GM23338 (cell line): ENCODE measurements at places on chromosomes 5 and 9. TPM values are rescaled to one million over a fixed set of nuclear protein-coding genes. Genes with fewer than 3 reads are reported as not detected.

- H3K4me3 ChIP-seq, result no peak overlapping the region
- no peaks in the 10 kb centered on the region for H3K27me3 ChIP-seq
- DNase-seq, result no peak
- no peaks in the 10 kb centered on the region for H3K36me3 ChIP-seq
- no peak overlapping the region for H3K27ac ChIP-seq
These were observed 52.8 kb downstream of the CTNND2 start for GRCh38 chr5:11851416-11851815.

- peak overlapping the region; percentile 12; the same call in 1 of the 2 replicates for H3K27ac ChIP-seq
- H3K36me3 ChIP-seq, result no peaks in the 10 kb centered on the region
- DNase-seq, result peak; percentile 91
- H3K4me3 ChIP-seq, result no peak overlapping the region
- H3K4me1 ChIP-seq, result no peaks in the 10 kb centered on the region
- H3K27me3 ChIP-seq, result no peaks in the 10 kb centered on the region
These were observed 70.4 kb upstream of the CTSV start for GRCh38 chr9:97109194-97109811.

- peaks cover 7% of the 10 kb centered on the region; the same call in 1 of the 2 replicates for H3K4me1 ChIP-seq
- DNase-seq, result no peak
- no peak overlapping the region for H3K4me3 ChIP-seq
These were observed 238.2 kb downstream of the NR3C1 start for GRCh38 chr5:143165049-143165880.

DNA sequence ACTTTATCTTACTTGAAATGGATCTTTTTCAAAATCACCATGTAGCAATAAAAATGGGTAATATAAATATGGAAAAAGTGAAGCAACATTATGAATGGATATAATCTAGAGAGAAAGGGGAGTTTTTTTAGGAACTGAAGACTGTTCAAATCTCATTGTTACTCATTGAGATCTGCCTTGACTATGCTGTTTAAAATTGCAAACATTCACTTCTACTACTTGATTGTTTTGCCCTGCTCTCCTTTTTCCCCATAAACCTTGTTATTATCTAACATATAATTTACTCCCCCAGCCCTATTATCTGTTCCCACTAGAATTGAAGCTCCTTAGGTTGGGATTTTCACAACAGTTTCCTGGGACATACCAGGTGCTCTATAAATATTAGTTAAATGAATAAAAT lies 22.0 kb downstream of the PAM start:
- no peaks in the 10 kb centered on the region for H3K36me3 ChIP-seq
- peak overlapping the region; percentile 14; the same call in 1 of the 2 replicates for H3K27ac ChIP-seq
- DNase-seq, result no peak
- H3K27me3 ChIP-seq, result no peaks in the 10 kb centered on the region

- H3K36me3 ChIP-seq, result no peaks in the 10 kb centered on the region
- no peaks in the 10 kb centered on the region for H3K27me3 ChIP-seq
- peak; percentile 46 for DNase-seq
- H3K27ac ChIP-seq, result peak overlapping the region; percentile 68
- peaks cover 33% of the 10 kb centered on the region for H3K4me1 ChIP-seq
- H3K4me3 ChIP-seq, result no peak overlapping the region
These were observed 42.3 kb downstream of the PLPP1 start for GRCh38 chr5:55492449-55492848.

GRCh38 chr9:89430995-89431394 lies 66.9 kb downstream of the SEMA4D start:
- no peaks in the 10 kb centered on the region for H3K36me3 ChIP-seq
- H3K4me3 ChIP-seq, result no peak overlapping the region
- peak overlapping the region; percentile 45; the same call in 1 of the 2 replicates for H3K27ac ChIP-seq
- H3K4me1 ChIP-seq, result peaks cover 33% of the 10 kb centered on the region

- H3K27ac ChIP-seq, result no peak overlapping the region
- H3K36me3 ChIP-seq, result no peaks in the 10 kb centered on the region
- H3K27me3 ChIP-seq, result no peaks in the 10 kb centered on the region
- no peaks in the 10 kb centered on the region for H3K4me1 ChIP-seq
- DNase-seq, result no peak
- H3K4me3 ChIP-seq, result no peak overlapping the region
These were observed 220.0 kb downstream of the ESM1 start for GRCh38 chr5:54765165-54766028.

DNA sequence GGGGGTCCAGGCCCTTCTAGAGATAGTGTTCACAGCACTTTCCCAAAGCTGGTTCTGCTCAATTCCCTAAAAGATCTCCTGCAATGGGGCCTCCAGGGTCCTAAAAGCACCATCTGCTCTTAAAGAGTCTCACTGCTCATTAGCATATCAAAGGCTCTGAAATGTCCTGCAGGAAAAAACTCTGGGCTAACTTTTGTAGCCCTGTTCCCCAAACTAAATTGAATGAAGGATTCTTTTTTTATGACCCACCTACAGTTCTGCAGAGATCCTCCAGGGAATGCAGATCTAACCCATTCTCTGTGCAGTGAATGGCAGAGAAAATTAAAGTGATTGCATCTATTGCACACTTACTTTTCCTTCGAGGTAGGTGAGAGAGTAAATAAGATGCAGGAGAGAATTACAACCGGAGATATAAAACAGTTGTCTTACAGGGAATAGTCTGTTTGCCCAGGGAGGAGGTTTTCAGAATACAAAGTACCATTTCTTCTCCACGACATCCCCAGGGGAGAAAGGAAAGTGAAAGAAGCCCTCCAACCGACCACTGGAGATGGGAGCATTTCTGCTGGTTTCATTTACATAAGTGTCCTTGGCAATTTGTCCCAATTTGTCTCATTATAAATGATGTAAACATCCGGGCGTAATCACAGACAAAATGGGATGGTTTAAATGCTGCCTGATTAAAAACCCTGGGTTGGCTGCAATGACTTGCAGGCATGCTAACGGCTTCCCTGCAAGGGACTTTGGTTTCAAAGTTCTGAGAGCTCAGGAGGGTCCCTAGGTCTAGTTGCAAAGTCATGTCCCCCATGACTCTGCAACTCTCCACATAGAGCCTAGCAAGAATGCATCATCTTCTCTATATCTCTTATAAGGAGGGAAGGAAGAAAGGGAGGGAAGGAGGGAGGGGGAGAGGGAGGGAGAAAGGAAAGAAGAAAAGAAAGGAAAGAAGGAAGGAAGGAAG lies 114.0 kb downstream of the KCNIP1 start:
- H3K27ac ChIP-seq, result no peak overlapping the region
- H3K36me3 ChIP-seq, result no peaks in the 10 kb centered on the region
- H3K27me3 ChIP-seq, result no peaks in the 10 kb centered on the region
- DNase-seq, result no peak

- H3K4me1 ChIP-seq, result no peaks in the 10 kb centered on the region
- H3K27me3 ChIP-seq, result no peaks in the 10 kb centered on the region
- 0 out of 2 replicates have a peak, but pooled peaks cover 4% of the 10 kb centered on the region for H3K36me3 ChIP-seq
- DNase-seq, result peak; percentile 88
- no peak overlapping the region for H3K27ac ChIP-seq
- H3K4me3 ChIP-seq, result no peak overlapping the region
These were observed 27.5 kb downstream of the SPARC start for GRCh38 chr5:151659001-151659754.

DNA sequence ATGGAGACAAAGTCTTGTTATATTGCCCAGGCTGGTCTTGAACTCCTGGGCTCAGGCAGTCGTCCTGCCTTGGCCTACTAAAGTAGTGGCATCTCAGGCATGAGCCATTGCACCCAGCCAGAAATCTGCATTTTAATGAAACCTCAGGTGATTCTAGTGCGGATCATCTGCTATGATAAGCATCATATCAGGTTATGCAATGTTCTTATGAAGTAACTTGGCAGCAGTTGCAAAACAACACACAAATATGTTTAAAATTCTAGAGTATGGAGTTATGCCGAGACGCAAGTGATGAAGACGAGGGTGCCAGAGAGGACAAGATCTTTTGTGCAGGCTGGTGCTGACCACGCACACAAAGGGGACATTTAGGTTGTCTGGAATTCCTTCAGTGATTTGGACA lies 153.2 kb upstream of the MEF2C start:
- DNase-seq, result no peak
- H3K36me3 ChIP-seq, result no peaks in the 10 kb centered on the region
- H3K4me1 ChIP-seq, result peaks cover 7% of the 10 kb centered on the region; the same call in 1 of the 2 replicates

- DNase-seq, result no peak
- H3K27ac ChIP-seq, result no peak overlapping the region
- no peak overlapping the region for H3K4me3 ChIP-seq
- H3K27me3 ChIP-seq, result no peaks in the 10 kb centered on the region
- peaks cover 4% of the 10 kb centered on the region; the same call in 1 of the 2 replicates for H3K4me1 ChIP-seq
These were observed 4.6 kb downstream of the TEX53 start for GRCh38 chr9:114652776-114653555.

GRCh38 chr5:176735383-176736265 lies 74.7 kb upstream of the UNC5A start:
- no peaks in the 10 kb centered on the region; the same call in 1 of the 2 replicates for H3K36me3 ChIP-seq
- H3K4me3 ChIP-seq, result no peak overlapping the region
- peaks cover 14% of the 10 kb centered on the region for H3K27me3 ChIP-seq

- DNase-seq, result no peak
- no peak overlapping the region for H3K27ac ChIP-seq
- H3K4me3 ChIP-seq, result no peak overlapping the region
These were observed 60.1 kb downstream of the RGS3 start for GRCh38 chr9:113523421-113524141.

- H3K27me3 ChIP-seq, result no peaks in the 10 kb centered on the region
- peaks cover 38% of the 10 kb centered on the region for H3K4me1 ChIP-seq
- H3K27ac ChIP-seq, result no peak overlapping the region
- DNase-seq, result no peak
- H3K4me3 ChIP-seq, result no peak overlapping the region
These were observed 70.1 kb upstream of the MEF2C start for GRCh38 chr5:88952996-88953643.

GRCh38 chr9:127106466-127106855 lies 16.0 kb downstream of the ANGPTL2 start:
- no peak overlapping the region for H3K4me3 ChIP-seq
- DNase-seq, result no peak
- no peaks in the 10 kb centered on the region for H3K27me3 ChIP-seq
- no peaks in the 10 kb centered on the region for H3K4me1 ChIP-seq
- no peak overlapping the region for H3K27ac ChIP-seq
- H3K36me3 ChIP-seq, result no peaks in the 10 kb centered on the region

DNA sequence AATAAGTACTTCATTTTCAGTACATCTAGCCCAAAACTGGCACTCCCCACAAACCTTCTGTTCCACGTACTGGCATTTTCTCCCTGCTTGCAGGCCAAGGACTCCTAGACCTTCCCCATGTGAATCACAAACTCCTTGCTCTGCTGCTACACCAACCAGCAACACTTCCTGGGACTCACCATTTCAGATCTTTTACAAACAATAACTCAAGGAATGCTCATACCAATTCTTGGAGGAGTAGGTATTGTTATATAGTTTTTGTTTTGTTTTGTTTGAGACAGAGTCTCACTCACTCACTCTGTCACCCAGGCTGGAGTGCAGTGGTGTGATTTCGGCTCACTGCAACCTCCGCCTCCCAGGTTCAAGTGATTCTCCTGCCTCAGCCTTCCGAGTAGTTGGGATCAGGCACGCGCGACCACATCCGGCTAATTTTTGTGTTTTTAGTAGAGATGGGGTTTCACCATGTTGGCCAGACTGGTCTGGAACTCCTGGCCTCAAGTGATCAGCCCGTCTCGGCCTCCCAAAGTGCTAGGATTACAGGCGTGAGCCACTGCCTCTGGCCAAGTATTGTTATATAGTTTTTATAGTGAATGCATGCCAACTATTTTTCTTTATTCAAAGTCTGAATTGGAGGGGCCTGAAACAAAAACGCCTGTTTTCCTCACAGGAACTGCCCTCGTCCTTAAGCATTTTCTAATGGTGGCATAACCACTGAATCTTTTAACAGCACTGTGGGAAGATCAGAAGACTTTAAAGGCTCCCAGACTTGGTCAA lies 210.8 kb downstream of the TSSK1B start:
- no peak overlapping the region for H3K27ac ChIP-seq
- DNase-seq, result no peak
- H3K27me3 ChIP-seq, result no peaks in the 10 kb centered on the region
- no peak overlapping the region for H3K4me3 ChIP-seq

- H3K36me3 ChIP-seq, result no peaks in the 10 kb centered on the region
- peaks cover 9% of the 10 kb centered on the region for H3K4me1 ChIP-seq
- no peak overlapping the region for H3K27ac ChIP-seq
- no peak for DNase-seq
- H3K27me3 ChIP-seq, result no peaks in the 10 kb centered on the region
- H3K4me3 ChIP-seq, result no peak overlapping the region
These were observed 30.5 kb upstream of the F2RL1 start for GRCh38 chr5:76788362-76788761.

GRCh38 chr5:175675873-175676272 lies 18.0 kb downstream of the HRH2 start:
- H3K27ac ChIP-seq, result no peak overlapping the region
- H3K4me1 ChIP-seq, result no peaks in the 10 kb centered on the region; the same call in 1 of the 2 replicates
- no peaks in the 10 kb centered on the region for H3K36me3 ChIP-seq
- DNase-seq, result no peak
- no peak overlapping the region for H3K4me3 ChIP-seq
- no peaks in the 10 kb centered on the region for H3K27me3 ChIP-seq

DNA sequence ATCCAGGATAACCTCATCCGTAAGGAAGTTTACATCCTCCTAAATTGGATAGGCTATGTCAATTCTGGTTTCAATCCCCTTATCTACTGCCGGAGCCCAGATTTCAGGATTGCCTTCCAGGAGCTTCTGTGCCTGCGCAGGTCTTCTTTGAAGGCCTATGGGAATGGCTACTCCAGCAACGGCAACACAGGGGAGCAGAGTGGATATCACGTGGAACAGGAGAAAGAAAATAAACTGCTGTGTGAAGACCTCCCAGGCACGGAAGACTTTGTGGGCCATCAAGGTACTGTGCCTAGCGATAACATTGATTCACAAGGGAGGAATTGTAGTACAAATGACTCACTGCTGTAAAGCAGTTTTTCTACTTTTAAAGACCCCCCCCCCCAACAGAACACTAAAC lies 1.3 kb downstream of the ADRB2 start:
- no peaks in the 10 kb centered on the region for H3K36me3 ChIP-seq
- DNase-seq, result no peak
- H3K4me3 ChIP-seq, result no peak overlapping the region
- H3K27ac ChIP-seq, result no peak overlapping the region

GRCh38 chr9:113628621-113629020 lies 165.1 kb downstream of the RGS3 start:
- no peak overlapping the region for H3K4me3 ChIP-seq
- 0 out of 2 replicates have a peak, but pooled peaks cover 2% of the 10 kb centered on the region for H3K27me3 ChIP-seq
- no peak overlapping the region for H3K27ac ChIP-seq
- H3K4me1 ChIP-seq, result peaks cover under 1% of the 10 kb centered on the region

- H3K36me3 ChIP-seq, result no peaks in the 10 kb centered on the region
- no peak overlapping the region for H3K27ac ChIP-seq
- H3K27me3 ChIP-seq, result no peaks in the 10 kb centered on the region
- H3K4me3 ChIP-seq, result no peak overlapping the region
- H3K4me1 ChIP-seq, result no peaks in the 10 kb centered on the region
These were observed 50.3 kb downstream of the HINT1 start for GRCh38 chr5:131114754-131115153.

GRCh38 chr5:55338092-55338613 lies 30.4 kb downstream of the MTREX start:
- no peaks in the 10 kb centered on the region for H3K27me3 ChIP-seq
- no peak overlapping the region for H3K4me3 ChIP-seq
- H3K4me1 ChIP-seq, result no peaks in the 10 kb centered on the region

The ITK gene
- total RNA-seq, result not detected in 2 replicates

The ARL14EPL gene
- total RNA-seq, result not detected in 2 replicates

The F2RL2 gene
- total RNA-seq, result 0.42 TPM in 1 of 2 replicates, not detected in the other

The WDR36 gene
- 56.8 and 61.1 TPM in 2 replicates for total RNA-seq

The GPR151 gene
- total RNA-seq, result not detected in 2 replicates
